Stimulated activated CD8-positive, alpha-beta memory T cell treated with anti-CD3 and anti-CD28 coated beads, Interleukin-7, amount 100 ng/mL, for 24 hours (primary cell): ENCODE measurements at places on chromosomes 16 and 17.

DNA sequence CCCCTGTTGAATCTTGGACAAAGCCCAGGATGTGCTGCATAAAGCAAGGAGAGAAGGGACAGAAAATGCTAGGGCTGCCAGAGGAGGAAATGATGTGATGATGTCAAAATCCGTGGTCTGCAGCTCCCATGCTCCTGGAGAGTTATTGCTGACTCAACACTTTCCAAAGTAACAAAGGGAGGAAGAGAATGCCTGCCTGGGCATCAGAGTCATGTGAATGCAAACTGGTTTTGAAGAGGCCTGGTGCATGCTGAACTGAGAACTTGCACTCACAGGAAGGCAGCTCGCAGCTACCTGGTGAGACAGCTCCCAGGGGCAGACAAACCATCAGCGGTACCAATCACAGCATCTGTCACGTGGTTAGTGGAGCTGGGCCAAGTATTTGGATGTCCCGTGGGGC, 2.8 kb downstream of the MARVELD3 start:
- no peak for DNase-seq

DNA sequence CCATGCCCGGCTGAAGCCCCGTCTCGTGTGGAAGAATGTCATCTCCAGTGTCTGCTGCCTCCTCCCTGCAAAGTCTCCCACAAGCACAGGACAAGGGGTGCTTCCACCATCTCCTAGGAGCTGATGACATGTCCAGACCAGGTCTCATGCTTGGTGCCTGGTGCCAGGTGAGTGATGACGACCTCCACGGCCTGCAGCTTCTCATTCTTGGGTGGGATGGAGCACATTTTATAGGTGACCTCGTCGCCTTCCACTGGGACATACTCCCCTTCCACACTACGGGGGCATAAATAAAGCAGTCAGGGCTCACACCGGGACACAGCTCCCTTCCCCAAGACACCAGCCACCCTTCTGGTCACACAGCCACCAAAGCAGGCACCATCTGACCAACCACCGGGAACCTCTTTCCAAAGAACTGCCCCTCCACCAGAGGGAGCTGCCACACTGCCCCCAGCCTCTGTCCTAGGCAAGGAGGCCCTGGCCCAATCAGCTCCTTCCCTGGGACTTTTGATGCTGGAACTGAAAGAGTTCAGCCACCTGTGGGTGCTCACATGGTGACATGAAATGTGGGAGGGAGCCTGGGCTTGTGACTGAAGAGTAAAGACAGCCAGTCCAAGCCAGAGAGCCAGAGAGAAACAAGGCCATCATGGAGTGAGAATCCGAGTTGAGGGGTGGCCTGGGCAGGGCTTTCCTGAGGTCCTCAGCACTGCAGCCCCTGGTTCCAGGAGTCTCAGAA, 13.6 kb downstream of the CARHSP1 start:
- no peak for DNase-seq

DNA sequence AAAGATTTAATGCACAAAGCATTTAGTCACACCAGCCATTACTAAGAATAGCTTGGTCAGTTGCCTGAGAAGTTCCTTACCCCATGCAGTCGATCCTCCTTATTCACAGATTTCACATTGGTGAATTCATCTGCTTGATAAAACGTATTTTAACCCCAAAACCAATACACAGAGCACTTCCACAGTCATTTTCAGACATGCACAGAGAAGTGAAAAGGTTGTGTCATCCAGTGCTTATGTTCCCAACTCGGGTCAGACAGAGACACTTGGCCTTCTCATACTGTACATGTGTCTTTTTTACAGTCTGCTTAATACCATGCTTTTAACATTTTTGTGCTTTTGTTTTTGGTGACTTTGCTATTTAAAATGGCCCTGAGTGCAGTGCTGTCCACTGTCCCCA, 219.7 kb downstream of the SPECC1 start:
- no peak for DNase-seq

GRCh38 chr17:10349403-10349802, 23.4 kb downstream of the MYH13 start:
- DNase-seq = no peak

GRCh38 chr16:66925322-66925840, at the start of gene RRAD:
RRAD (minus strand) TSS chr16:66925535; CDS start chr16:66925179, 356 bp downstream.
- no peak for DNase-seq

DNA sequence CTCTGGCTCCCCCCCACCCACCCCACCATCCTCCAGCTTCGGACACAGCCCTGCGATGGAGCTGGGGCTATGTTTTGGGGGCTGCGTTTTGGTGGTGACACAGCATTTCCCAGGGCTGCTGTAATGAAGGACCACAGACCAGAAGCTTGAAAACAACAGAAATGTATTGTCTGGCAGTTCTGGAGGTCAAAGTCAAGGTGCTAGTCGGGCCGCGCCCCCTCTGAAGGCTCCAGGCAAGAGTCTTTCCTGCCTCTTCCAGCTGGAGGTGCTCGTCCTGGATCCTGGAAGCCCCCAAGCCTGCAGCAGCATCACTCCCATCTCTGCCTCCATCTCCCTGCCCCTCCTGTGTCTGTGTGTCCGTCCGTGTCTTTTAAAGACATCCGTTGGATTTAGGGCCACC, 50.8 kb downstream of the TBC1D16 start:
- no peak for DNase-seq

- DNase-seq = no peak
Observed at GRCh38 chr17:79534111-79534510, 76.7 kb downstream of the RBFOX3 start.

DNA sequence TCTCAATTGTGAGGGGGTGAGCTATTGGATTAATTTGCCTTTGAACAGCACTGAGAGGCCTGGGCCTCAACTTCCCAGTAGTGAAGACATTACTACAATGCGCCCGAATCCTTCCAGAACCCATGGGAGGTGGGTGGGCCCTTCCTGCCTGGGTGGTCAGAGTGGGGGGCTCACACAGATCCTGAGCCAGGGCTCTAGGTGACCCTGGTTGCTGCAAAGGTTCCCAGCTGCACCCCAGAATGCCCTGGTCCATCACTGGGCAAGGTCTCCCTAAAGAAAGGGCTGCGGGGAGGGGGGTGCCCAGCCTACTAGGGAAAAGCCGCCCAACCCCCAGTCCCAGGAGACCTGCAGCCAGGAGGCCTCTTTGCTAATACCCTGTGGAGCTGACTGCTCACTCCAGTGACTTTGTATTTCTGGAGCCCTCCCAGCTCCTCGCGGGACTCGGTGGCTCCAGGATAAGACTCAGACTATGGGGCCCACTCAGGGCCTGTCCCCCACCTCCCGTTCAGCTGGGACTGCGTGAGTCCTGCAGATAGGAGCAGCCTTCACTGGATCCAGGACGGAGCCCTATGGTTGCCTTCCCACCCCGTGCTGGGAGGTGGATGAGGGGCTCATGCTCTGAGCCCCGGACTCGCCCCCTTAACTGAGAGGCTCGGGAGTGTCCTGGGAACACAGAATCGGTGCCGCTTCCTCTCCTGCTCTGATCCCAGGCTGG, 40.2 kb downstream of the SLC7A5 start:
- no peak for DNase-seq

- no peak for DNase-seq
Observed at GRCh38 chr16:2478279-2478678, 3.4 kb downstream of the TBC1D24 start.
